ENCODE measurements at places on chromosomes 6 and 20.

DNA sequence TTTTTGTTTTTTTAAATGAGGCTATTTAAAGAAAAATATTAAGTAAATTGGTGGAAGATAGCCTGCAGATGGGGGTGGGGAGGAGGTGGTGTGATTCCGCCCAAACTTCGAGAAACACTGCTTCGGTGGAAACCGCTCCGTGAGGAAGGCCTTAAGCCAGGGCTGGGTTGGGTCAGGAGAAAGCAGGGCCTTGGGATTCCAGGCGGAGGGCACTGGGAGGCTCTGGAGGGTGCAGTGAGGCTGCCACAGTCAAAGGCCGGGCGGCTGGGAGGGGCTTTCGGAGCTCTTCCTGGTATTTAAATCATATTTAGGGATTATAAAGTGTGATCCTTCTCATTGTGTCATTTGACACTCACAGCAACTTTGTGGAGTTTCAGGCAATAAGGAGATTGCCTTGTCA is 22.2 kb upstream of the SCRT2 start:
- no peak for DNase-seq

- no peak for DNase-seq
These were observed 650 bp upstream of the TTK start for GRCh38 chr6:80003826-80004172.

DNA sequence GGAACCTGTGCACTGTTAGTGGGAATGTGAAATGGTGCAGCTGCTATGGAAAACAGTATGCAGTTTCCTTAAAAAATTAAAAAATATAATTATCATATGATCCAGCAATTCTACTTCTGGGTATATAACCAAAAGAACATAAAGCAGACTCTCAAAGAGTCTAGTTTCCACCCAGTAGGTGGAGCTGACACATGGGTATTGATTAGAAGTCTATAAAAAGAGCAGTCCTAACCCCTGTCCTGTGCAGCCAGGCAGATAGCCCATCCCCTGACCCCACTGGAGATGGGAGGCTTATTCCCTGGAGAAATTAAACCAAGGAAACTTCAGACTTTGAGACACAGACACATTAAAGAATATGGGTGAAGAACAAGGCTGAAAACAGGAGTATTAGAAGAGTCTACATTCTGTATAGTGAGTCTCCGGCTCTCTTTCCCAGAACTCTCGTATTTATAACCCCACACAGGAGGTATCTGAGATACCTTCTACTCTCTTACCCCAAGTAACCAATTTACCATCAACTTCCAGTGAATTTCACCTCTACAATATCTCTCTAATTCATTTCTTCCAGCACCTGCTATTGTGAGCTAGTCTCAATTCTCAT is 92.3 kb downstream of the SEL1L2 start:
- DNase-seq, result no peak

DNA sequence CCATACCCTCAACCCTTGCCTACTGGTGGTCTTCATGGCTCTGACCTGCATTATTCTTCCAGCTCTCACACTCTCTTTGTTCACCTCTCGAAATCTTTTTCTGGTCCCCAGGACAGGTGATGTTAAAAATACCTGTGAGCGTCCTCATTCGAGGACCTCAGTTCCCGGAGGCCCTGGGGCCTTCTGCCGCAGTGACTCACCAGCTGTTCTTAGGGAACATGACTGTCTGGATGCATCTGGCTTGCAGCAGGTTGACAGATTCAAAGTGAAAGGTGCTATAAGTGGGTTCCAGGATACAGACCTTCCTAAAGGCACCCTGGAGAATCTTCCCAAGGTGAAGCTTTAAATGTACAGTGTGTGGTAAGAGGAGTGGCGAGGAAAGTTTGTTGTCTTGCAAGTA is 210.4 kb upstream of the KCNG1 start:
- DNase-seq, result no peak

GRCh38 chr6:45714006-45714730 is 301.5 kb downstream of the CLIC5 start:
- DNase-seq, result no peak

GRCh38 chr6:128513878-128514277 is 6.5 kb downstream of the PTPRK start:
- DNase-seq, result no peak

DNA sequence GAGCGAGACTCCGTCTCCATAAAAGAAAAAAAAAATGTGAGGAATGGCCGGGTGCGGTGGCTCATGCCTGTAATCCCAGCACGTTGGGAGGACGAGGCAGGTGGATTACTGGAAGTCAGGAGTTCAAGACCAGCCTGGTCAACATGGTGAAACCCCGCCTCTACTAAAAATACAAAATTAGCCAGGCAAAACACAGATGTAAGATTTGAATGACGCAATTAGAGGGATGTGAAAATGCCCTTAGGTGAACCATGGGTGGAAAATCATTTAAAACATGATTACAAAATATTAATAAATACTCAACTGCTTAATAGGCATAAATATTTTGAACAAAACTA is 20.9 kb downstream of the COL9A3 start:
- DNase-seq, result no peak

DNA sequence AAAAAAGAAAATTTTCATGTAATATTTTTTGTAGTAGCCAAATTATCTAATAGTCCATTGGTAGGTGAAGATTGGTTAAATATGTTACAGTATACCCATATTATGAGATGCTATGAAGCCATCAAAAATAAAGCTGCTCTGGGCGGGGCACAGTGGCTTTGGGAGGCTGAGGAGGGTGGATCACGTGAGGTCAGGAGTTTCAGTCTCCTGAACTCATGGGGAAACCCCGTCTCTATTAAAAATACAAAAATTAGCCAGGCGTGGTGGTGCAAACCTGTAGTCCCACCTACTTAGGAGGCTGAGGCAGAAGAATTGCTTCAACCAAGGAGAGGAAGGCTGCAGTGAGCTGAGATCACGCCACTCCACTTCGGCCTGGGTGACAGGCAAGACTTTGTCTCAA is 360.5 kb downstream of the KIF16B start:
- no peak for DNase-seq

GRCh38 chr6:6700407-6701270 is 112.1 kb downstream of the LY86 start:
- DNase-seq, result no peak

DNA sequence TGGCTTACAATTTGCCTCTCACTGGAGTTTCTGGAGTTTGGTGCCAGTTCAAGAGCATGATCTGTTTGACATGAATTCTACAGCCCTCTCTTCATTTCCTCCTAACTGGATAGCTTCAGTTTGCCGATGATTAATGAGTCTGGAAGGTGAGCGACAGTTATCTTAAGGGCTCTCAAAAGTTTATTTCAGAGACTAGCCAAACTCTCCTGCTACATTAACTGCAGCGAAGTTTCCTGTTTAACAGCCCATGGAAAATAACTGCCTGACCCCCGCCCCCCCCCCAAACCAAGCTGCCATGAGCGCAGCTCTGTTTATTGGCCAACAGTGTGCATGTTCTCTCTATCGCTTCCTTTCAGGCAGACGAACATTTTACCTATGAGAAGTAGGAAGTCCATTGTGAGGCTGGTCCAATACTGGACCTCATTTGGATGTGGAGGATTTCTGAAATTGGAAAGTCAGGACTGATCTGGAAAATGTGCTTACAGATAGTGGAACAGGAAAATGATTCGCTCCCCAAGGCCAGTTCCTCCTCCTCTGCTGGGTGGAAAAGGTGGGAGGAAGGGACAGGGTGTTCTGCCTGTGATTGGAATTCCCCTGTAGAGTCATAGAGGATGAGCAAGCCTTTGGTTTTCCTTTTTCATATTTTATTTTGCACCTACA is 522.2 kb upstream of the JAG1 start:
- DNase-seq, result no peak

DNA sequence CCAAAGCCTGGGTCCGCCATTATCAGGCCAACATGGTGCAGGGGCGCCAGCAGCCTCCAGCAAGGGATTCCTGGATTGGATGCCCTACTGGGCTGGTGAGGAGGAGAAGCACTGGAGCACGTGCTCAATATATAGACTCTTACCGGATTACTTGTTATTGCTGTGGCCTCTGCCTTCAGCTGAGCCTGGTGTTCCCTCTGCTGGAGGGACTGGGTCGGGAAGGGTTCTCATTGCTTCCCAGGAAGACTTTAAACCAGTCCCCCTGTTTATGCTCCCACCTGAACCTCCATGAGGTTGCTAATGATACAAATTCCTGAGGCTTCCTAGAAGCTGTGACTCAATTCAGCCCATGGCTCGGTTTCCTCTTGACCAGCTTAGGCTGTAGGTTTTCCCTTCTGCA is 186.7 kb upstream of the ARID1B start:
- no peak for DNase-seq

GRCh38 chr6:123118811-123119210 is 122.8 kb downstream of the CLVS2 start:
- DNase-seq, result no peak

- DNase-seq, result no peak
These were observed 23.8 kb downstream of the PYGB start for GRCh38 chr20:25271486-25272222.

GRCh38 chr6:117448011-117448410 is 22.3 kb upstream of the ROS1 start:
- no peak for DNase-seq

GRCh38 chr6:41200296-41200900 is 551 bp downstream of the TREML2 start:
- no peak for DNase-seq

DNA sequence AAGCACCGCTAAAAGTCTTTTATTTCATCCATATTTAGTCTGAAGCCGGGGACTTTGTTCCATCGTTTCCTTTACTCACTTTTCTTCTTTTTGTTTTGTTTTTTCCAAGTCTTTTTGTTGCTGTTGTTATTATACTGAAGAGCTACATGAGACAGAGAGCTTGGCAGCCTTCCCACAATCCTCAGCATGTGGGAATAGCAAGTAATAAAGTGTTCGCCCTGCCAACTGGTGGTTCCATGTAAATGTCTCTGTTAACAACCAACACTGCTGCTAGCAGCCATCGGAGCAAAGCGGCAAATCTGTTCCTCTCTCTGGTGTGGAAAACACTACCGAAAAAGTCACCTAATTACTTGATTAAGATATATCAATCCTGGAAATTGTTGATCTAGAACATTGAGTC is 437.8 kb upstream of the ID4 start:
- no peak for DNase-seq

DNA sequence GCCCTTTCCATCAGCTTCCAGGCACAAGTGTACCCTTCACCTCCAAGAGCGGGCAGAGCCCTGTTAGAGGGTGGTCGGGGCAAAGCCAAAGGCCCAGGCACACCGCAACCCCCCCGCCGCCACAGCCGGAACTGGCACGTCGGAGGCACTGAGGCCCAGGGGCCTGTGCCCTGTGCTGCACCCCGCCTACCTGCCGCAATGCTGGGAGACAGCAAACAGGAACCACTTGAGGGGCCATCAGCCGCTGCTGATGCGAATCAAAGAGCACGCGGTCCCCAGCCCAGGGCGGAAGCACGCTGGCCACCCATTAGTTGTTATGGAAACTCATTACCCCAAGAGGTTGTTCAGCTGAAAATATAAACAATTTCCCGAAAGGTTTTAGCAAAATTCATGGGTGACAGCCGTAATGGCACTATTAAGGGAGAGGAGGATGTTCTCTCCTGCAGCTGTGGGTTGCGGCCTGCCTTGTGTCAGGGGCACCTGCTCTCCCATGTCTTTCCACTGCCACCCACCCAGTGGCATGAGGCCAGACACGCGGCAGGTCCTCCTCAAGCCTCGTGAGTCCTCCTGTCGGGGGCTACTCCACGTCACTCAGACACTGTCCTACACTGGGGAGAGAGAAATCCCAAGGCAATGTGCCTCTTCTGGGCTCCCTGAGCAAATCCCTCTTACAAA is 65.3 kb downstream of the EDN3 start:
- DNase-seq, result no peak

- no peak for DNase-seq
These were observed 4.1 kb upstream of the LY86 start for GRCh38 chr6:6584310-6585002.

- no peak for DNase-seq
These were observed 214.0 kb downstream of the CLIC5 start for GRCh38 chr6:45801471-45802289.

DNA sequence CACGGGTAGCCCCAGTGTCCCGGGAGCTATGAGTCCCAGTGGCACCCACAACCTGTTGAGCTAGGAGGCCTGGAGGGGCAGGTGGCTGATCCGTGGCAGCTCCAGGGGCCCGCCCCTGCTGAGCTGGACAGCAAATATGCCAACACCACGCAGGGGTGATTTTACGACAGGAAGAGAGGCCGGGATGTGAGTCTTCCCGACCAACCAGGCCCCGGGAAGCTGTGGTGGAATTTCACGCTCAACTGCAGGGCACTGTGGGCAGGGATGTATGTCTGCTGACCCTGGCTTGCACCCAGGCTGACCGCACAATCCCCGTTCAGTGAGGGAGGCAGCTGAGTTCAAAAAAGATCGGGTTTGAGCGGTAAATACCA is 183.9 kb downstream of the ERMARD start:
- DNase-seq, result no peak

DNA sequence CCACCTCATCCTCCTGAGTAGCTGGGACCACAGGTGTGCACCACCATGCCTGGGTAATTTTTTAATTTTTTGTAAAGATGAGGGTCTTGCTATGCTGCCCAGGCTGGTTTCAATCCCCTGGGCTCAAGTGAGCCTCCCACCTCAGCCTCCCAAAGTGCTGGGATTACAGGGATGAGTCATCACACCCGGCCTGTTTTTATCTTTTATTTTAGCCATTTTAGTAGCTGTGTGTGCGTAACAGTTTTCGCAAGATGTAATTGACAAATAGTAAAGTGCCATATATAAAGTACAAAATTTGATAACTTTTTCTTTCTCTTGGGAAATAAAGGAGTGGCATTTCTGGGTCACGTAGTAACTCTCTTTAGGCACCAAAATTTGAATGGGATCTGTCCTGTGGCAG is 21.4 kb downstream of the SNAI1 start:
- no peak for DNase-seq

DNA sequence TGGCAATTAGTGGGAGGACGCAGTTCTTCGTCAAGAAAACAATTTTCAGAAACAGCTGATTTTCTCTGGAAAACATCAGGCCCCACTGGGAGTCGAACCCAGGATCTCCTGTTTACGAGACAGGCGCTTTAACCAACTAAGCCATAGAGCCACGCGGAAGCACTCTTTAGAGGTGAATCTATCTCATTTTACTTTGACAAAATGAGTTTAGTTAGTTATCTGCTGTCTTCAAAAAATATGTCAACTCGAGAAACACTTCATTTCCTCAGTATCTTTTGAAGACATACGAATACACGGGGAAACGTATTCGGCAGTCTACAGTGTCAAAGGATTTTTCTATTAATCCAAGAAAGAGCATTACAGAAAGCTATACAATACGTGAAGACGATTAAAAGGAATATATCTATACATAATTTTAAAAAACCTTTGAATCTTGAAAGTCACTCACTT is 26.7 kb downstream of the GPX6 start:
- no peak for DNase-seq

GRCh38 chr6:142947714-142948480 is 2.9 kb upstream of the HIVEP2 start:
- DNase-seq, result no peak

Data from NCI-H2081 treated with DMSO at 0.1 percent for 48 hours (cell line).